ENCODE measurements at places on chromosomes 11 and 22.

GRCh38 chr11:95647355-95647754 is 142.2 kb downstream of the FAM76B start:
- DNase-seq: no peak

GRCh38 chr22:46750863-46751443 is 11.5 kb upstream of the TBC1D22A start:
- DNase-seq: no peak

- peak; percentile 32 for DNase-seq
Measured at GRCh38 chr11:57116654-57117053, 65.1 kb upstream of the LRRC55 start.

- no peak for DNase-seq
Measured at GRCh38 chr22:48556751-48557150, 1270.9 kb downstream of the BRD1 start.

- peak; percentile 68 for DNase-seq
Measured at GRCh38 chr22:46297151-46297812, 612 bp downstream of the GTSE1 start.

DNA sequence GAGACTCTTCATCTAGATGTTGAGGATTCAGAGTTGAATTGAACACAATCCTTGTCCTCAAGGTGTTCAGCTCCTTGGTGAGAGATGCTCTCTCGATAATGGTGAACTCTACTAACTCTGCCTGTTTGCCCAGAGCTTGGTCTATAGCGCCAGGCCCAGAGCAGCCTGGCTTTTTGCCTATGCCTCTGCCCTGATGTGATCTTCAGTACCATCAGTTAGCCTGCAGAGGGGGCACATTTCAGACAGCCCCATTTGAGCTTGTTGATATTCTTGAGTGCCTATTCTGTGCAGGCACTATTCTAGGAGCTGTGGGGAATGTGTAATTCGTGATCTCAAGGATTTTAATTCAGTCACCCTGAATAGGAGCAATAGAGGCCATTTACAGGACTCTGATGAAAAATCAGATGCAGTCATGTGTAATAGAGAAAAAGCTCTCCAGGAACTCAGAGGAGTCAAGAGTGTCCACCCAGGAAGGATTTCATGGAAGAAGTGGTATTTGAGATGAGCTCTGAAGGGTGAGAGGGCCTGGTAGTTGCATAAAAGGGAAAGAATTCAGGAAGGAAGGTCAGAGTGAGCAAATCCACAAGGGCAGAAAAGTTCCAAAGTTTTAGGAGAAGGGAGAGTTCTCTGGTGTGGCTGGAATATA is 19.3 kb downstream of the GTPBP1 start:
- peak; percentile 57 for DNase-seq

DNA sequence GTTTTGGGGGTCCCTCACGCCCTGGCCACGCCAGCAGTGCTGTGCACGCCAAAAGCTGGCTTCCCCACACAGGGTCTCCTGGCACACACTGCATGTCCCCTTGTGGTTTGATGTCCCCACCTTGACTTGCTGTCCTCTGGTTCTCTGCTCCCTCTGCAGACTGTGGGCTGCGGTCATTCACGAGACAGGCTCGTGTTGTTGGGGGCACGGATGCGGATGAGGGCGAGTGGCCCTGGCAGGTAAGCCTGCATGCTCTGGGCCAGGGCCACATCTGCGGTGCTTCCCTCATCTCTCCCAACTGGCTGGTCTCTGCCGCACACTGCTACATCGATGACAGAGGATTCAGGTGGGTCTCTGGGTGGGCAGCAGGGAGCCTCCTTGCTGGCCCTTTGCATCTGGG is 40.2 kb downstream of the ST14 start:
- DNase-seq: no peak

DNA sequence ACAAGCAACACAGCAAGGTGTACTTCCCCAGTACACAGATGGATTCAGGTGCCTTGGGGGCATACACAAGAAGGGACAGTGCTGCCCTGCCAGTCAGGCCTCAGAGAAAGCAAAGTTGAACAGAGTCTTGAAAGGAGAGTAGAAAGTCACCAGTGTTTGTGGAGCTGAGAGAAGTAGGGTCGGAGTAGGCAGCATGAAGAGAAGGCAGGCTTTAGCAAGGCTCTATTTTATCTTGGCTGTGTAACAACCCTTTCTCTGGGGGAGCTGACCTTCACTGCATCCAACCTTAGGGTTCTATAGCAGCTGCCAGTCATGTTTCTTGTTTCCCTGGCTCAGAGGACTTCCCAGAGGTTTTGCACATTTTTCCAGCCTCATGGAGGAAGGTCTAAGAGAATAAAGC is 77.4 kb upstream of the BLID start:
- no peak for DNase-seq

- DNase-seq: no peak
Measured at GRCh38 chr11:45733176-45733575, 67.8 kb upstream of the CHST1 start.

DNA sequence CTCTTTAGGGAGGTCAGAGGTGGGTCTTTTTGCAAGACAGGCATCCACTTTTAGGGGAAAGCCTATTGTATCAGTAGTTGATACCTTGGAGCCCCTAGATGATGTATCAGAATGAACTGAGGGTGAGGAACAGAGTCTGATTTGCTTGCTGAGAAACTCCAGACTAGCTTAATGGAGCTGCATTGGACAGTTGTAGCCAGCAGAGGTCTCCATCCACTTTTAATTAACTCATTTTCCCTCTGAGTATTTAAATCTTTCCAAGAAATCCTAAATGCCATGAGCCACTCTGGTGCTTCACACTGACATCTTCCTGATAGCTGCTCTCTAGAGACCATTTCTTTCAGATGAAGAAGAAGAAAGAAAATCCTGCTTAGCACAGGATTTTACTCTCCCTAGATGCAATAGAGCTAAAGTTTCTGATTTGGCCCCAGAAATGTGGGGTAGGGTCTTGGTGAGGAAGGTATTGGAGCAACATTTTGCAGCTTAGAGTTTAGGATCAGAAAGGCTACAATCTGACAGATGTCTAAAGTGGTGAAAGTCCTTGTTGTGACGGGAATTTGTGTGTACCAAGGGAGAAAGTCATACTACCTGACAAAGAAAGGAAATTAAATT is 38.0 kb downstream of the EXT2 start:
- peak; percentile 5 for DNase-seq

DNA sequence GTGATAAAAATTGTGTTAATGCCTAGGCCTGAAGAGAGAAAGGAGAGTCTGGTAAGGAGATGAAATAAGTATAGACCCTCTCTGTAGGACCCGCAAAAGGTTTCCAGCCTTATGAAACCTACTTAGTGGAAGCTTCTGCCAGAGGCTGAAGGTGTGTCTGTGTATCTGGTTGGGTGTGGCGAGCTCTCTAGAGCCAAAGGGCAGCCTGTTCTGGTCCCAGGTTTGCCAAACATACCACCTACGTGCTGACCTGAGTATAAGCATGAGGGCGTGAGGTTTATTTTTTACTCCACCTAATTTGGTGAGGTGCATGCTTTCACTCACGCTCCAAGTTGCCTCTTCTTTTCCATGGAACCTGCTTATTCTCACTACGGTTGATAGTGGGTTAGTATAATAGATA is 5.6 kb downstream of the CSTPP1 start:
- no peak for DNase-seq

DNA sequence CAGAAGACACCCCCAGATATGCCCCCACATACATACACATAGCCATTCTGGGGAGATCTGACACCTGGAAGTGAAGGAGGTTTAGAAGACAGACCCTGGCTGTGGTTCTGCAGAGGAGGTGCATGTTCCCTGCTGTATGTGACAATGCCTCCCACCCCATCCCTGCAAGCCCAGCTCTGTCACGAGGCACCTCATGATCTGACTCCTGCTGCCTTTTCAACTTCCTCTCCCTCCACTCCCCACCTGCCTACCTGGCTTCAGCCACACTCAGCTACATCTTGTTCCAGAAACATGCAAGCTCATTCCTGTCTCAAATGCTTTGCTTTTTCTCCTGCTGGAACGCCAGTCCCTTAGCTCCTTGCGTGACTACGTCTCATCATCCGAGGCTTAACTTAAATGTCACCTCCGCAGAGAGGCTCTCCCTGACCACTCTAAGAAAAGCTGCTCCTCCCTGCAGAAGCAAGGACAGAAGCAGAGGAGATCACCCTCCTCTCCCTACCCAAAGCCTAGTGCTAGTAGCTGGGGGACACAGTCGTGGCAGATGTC is 114.5 kb downstream of the FEZ1 start:
- DNase-seq: no peak

All from BE2C (cell line).